Activated CD8-positive, alpha-beta T cell treated with anti-CD3 and anti-CD28 coated beads for 36 hours (primary cell): ENCODE measurements at places on chromosomes 3 and 15.

DNA sequence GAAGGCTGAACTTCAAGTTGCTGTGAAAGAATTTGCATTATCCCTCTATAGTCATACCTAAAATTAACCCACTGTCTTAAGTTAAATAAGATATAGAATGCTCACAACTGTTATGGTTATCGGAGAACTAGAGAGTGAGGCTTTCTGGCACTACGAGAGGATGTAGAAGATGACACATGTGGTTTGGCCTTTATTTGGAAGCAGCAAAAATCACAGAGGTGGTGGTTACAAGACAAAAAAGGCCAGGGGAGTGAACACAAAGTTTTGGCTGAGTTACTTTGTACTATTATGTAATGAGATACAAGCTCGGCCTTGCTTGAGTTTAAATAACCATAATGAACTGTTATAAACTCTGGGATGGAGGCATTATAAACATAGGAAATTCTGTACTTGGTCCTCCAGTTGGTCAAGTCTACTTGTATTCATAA lies 78.3 kb upstream of the ICE2 start:
- peak; percentile 51 for DNase-seq

DNA sequence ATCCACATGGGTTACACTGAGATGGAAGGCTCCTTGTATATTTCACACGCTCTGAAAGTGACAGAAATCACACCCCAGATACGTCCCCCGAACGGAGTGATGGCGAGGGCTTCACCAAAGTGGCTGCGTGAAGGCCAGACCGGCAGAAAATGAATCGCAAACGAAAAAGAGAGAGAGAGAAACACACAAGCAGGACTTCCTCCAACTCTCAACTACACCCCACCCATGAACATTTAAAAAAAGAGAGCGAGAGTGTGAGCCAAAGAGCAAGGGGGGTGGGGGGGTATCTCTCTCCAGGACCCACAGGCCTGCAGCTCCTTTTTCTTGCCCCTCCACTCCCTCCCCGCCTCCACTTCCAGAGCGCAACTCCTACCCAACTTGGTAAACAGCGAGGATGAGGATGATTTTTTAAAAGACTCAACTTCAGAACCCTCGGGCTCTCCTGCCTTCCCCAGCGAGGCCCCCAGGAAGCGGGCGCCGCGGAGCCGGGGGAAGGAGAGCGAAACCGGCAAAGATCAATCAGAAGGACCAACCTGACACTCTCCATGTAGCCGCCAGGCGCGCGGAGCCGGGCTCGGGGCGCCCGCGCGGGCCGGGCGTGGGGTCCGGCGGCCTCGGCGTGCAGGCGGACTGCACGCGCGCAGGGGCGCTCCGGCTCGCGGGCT lies 519.1 kb downstream of the FOXP1 start:
- DNase-seq: peak; percentile 71

GRCh38 chr3:143571548-143571947 lies 276.7 kb downstream of the SLC9A9 start:
- DNase-seq: no peak

GRCh38 chr15:71596672-71597071 lies 213.7 kb upstream of the NR2E3 start:
- DNase-seq: no peak

DNA sequence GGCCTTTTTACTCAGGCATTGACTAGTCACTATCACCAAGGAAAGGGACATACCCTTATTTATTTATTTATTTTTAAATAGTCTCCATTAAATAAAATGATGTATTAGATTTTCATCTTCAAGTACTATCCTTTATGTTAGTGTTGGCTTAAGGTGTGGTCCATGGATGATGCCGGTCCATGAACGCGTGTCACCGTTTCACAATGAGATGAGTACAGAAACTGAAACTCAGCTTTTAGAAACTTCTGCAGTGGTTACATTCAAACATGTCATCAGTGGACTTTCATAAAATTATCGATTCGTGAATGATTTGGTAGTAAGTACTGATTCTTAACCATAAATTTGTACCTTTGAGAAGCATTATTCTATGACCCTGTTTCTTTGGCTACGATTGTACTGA lies 166.6 kb downstream of the SATB1 start:
- peak; percentile 20 for DNase-seq

DNA sequence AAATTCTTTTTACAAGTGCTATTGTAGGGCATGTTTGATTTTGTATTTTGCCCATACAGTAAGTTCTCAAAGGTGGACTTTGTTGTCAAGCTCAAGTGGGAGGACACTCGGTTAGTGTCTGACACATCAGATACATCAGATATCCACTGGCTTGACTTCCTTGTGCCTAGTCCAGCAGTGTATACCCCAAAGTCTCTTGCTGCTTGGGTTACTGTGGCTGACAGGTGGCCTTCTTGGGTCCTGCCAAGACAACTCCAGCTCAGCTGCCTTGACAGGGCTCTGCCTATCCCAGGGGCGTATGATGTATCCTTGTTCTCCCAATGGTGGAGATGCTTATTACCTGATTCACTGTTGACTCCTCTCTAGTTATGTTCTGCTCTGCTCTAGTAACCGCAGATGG lies 214.9 kb downstream of the CBLB start:
- DNase-seq: no peak

GRCh38 chr15:42508263-42508690 lies 12.8 kb downstream of the SNAP23 start:
- DNase-seq: no peak

- no peak for DNase-seq
These were observed 27.2 kb upstream of the MEX3B start for GRCh38 chr15:82072926-82073537.

- no peak for DNase-seq
These were observed 93.3 kb downstream of the SV2B start for GRCh38 chr15:91193378-91193720.

DNA sequence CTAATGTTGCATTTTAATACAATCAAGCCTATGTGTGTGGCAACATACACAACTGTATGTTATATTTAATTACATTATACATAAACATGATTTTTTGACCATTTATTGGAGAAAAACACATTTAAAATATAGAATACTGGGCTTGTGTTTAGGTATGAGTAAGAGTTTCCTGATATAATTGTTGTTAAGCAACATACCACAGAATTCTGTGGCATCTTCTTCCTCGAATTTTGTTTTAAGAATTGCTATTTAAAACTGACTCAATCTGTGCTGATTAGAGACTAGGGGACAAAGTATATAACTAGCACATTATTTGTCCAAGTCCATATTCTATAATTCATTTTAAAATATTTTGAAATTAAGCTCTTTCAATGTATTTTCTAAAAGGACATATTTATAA lies 376.8 kb upstream of the THBS1 start:
- no peak for DNase-seq

- no peak for DNase-seq
These were observed 23.8 kb upstream of the ABI3BP start for GRCh38 chr3:101017017-101017416.
